ENCODE measurements at places on chromosomes 5 and 9. TPM values are rescaled to one million over a fixed set of nuclear protein-coding genes. Genes with fewer than 3 reads are reported as not detected.
A peak's percentile ranks its signal among the peaks of the same experiment; 100 is the strongest.

DNA sequence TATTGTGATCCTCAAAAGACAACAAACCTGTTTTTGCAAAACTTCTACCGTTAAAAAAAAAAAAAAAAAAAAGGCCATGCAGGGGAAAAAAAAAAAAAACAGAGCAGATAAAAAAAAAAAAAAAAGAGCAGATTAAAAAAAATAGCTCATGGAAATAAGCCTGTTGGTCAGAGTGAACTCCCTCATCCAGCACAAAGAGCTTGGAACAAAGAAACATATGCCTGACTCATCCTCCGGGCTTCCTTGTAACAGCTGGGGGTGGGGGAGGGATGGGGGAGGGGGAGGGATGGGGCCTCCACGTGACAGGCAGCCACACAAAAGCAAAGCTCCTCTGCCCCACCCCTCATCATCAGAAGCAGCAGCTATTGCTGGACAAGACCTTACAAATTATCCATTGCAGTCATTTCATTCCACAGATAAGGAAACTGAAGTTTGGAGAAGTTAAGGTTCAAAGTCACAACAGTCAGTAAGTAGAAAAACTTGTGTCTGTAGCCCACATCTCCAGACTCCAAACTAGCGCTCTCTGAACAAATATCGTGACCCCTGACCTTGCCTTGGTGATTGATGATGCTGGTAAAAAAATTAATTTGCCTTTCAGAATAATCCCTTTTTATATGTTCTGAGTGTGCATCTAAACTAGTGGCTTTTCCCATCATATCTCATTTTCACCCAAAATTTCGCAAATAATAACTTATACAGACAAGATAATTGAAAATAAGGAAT lies 38.9 kb downstream of the SLC35D2 start:
- H3K27me3 ChIP-seq: no peaks in the 10 kb centered on the region
- DNase-seq: peak; percentile 73
- H3K4me3 ChIP-seq: no peak overlapping the region
- H3K27ac ChIP-seq: peak overlapping the region; percentile 91
- no peaks in the 10 kb centered on the region for H3K36me3 ChIP-seq

DNA sequence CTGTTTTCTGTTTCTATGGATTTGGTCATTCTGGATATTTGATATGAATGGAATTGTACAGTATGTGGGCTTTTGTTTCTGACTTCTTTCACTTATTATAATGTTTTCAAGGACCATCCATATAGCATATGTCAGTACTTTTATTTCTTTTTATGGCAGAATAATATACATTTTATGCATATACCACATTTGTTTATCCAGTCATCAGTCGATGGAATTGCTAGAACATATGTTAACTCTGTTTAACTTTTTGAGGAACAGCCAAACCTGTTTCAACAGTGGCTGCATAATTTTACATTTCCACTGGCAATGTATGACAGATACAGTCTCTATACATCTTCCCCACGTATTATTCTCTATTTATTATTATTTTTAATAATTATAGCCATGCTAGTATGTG lies 131.6 kb downstream of the PARP8 start:
- H3K4me1 ChIP-seq: no peaks in the 10 kb centered on the region
- H3K27me3 ChIP-seq: no peaks in the 10 kb centered on the region
- no peak overlapping the region for H3K4me3 ChIP-seq
- no peaks in the 10 kb centered on the region for H3K36me3 ChIP-seq

Gene ABL1
- total RNA-seq: 54.7 TPM

GRCh38 chr5:118311103-118311819 lies 677.1 kb downstream of the DTWD2 start:
- no peak overlapping the region for H3K27ac ChIP-seq
- H3K4me3 ChIP-seq: no peak overlapping the region
- no peaks in the 10 kb centered on the region for H3K4me1 ChIP-seq
- H3K27me3 ChIP-seq: no peaks in the 10 kb centered on the region

Measured in HCT116 (cell line).